ENCODE measurements at places on chromosomes 3 and 15.

- DNase-seq: no peak
Observed at GRCh38 chr3:51703761-51704510, 2.9 kb upstream of the GRM2 start.

DNA sequence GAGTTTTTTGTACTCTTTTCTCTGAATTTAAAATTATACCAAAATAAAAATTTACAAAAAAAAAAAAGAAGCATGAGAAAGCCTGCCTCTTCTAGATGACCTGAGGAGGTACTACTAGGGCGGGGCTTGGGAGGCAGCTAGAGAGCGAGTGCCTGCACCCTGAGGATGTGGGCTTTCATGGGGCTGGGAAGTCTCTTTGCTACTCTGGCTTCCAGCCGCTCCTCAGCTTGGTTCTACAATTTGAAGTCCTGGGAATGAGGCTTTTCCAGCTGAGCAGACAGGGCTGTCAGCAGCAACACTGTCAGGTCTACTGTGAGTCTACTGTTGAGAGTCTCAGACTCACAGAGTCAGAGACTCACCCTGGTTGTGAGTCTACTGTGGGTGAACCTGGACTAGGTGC, 8.2 kb upstream of the PSTPIP1 start:
- DNase-seq: no peak

DNA sequence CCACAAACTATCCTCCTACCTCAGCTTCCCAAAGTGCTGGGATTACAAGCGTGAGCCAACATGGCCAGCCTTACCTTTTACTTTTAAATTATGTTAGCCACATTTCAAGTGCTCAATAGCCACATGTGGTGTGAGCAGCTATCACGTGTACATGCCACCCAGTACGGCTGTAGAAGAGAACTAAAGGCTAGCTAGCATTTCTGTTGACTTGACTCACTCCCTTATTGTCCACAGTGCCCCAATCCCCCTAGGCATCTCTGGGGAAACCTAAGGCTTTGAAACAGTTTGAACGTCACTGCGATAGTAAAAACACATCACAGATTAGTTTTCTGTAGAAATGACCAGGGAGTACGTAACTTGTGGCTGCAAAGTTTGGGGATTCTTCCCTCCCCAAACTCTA, 12.0 kb downstream of the C15orf40 start:
- DNase-seq: no peak

DNA sequence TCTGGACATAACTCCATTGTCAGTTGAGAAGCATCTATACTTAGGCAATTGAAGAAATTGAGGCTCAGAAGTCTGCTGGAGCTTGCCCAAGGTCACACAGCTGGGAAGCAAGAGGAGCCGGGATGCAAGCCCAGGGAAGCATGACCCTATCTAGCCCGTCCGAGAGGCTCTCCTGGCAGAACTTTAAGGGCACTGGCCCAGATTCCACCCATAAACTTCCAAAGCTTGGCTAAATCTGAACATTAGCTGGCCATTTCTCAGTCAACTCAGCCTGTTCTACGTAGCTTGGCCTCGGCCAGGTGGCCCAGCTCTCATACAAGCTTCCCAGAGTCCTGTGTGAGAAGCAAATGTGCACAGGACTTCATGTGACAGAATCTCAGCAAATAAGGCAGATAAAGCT, 75.8 kb downstream of the LRIG1 start:
- DNase-seq: no peak

All from SHP77 (cell line).